ENCODE measurements at places on chromosomes 2 and 18.

- DNase-seq = no peak
These were observed 45.3 kb downstream of the SCTR start for GRCh38 chr2:119478978-119479295.

DNA sequence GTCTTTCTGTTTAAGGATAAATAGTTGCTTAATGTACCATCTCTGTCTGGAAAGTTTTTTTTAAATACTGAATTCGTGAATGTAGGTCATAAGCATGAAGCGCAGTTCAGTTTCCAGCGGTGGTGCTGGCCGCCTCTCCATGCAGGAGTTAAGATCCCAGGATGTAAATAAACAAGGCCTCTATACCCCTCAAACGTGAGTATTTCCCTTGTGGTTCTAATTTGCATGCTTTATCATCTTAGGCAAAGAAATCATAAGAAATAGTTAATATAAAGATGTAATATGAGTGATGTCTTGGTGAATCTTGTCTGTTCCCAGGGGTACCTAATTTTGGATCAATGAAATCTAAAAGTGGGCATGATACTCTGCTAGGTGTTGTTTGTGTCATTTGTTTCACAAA, 1.5 kb downstream of the NDC80 start:
- no peak for DNase-seq

DNA sequence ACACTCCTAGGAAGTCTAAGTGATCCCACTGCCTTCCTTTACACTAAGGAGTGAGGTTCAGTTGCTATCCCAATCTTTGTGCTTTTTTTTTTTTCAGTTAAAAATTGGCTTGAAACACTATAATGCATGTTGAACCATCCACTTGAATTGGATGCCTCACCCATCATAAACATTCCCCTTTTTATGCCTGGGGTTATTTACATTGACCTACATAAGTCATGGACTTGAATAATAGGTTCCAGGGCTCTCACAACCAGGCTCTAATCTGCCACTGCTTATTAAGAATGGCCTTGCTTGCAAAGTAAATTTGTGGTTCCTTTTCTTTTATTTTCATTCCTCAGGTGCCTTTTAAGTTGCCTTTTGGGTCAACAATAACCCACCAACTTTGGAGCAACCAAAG, 236.1 kb upstream of the MEIS1 start:
- DNase-seq = no peak

GRCh38 chr2:237279012-237279768, 134.8 kb downstream of the COL6A3 start:
- DNase-seq = no peak

GRCh38 chr2:167331636-167332232, 443.5 kb downstream of the XIRP2 start:
- no peak for DNase-seq

DNA sequence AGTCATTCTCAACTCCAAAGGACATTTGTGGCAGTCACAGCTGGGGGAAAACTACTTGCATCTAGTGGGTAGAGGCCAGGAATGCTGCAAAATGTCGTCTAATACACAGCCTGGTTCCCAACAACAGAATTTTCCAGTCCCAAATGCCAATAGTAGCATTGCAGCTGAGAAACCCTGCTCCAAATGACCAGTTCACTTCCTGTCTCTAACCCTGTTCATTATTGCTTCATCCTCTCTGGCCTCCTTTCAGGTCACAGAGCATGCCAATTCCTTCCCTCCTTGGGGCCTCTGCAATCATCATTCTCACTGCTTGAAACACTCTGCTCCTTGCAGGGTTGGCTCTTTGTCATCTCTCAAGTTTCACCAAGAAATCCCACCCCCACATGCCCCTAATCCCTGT, 139.1 kb downstream of the IRS1 start:
- no peak for DNase-seq

DNA sequence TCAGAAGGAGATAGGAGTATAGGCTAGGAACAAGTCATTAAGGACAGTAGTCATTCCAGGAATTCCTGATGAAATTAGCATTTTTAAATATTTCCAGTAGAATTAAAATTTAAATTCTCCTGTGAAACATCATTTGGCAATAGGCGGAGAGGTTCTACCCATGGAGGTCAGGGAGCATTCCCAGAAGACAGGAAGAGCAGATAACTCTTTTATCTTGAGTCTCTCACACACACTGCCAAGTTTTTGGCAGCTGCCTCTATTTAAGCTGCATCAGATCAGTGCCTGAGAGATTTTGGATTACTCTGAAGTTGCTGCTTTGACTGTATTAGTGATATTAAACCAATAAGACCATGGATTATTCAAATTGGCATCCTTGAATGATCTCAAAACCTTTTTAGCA, 714.7 kb downstream of the EPHA4 start:
- no peak for DNase-seq

DNA sequence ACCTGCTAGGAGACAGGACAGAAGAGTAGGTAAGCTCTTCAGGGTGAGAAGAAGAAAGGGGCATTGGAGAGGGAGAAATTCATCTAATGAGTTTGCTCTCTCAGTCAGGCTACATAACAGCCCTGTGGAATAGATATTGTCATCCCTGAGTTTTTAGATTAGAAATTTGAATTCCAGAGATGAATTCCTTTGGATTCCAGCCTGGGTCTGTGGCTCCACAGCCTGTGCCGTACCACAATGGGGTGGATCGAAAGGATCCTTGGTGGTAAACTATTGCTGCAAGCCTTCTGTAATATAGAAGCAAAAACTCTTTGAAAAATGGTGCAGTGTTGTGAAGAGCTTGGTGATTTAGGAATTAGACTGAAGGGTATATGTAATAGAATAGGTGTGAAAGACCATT, 21.0 kb downstream of the MYO1B start:
- DNase-seq = no peak

- no peak for DNase-seq
These were observed 28.1 kb upstream of the CAB39 start for GRCh38 chr2:230684270-230685168.

DNA sequence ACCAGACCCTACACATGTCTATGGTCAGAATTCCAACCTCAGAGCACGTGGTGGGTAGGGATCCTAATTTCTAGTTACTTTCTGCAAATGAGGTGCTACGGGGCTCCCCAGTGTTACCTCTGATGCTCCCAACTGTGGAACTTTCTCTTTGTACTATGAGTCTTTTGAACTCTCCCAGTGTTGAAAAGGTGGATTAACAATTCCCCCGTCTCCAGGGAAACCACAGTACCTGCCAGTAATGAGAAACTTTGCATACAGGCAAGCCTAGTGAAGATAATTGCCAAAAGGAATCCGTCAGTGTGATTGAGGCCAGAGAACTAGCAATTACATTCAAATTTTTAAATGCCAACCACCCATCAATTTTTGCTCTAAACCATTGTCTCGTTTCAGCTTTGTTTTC, 129.0 kb upstream of the FOSL2 start:
- DNase-seq = no peak

GRCh38 chr2:210086930-210087329, 84.3 kb downstream of the KANSL1L start:
- no peak for DNase-seq

DNA sequence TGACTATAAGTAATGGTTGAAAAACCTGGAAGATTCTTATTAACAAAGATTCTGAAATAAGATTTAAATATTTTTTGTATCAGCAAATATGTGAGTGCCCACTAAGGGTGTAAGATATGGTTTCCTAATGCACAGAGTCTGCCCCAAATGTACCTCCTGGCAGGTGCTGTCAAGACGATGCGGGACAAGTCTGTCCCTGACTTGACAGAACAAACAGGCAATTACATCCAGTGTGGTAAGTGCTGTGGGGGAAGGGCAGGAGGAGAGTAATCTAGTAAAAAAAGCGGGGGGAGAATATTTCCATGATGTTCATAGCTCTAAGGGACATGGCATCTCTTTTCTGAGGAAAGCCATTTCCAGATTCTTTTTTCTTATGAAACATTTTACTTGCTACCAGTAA, 127.5 kb downstream of the COL4A4 start:
- DNase-seq = no peak

- DNase-seq = no peak
These were observed 16.9 kb upstream of the ZNF804A start for GRCh38 chr2:184581391-184581790.

- no peak for DNase-seq
These were observed 65.6 kb upstream of the REV1 start for GRCh38 chr2:99555404-99555803.

GRCh38 chr2:127498386-127498785, 27.9 kb downstream of the IWS1 start:
- DNase-seq = no peak

DNA sequence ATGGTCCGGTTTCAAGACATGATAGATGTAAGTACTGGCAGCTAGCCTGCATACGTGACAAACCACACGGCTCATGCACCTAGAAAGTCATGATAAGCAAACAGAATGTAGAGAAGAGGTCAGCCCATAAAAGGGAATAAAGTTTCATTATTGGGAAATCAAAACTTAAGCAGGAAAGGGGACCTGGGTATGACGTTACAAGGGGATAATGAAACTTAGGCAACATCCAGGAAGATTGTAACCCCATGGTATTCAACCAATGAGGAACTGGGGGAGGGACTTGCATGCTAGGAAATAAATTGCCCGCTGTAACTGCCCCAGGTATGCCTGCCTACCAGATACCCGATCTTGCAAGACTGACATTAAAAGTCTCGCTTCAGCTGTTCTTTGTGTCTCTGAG, 1679.0 kb downstream of the SUCLG1 start:
- no peak for DNase-seq

DNA sequence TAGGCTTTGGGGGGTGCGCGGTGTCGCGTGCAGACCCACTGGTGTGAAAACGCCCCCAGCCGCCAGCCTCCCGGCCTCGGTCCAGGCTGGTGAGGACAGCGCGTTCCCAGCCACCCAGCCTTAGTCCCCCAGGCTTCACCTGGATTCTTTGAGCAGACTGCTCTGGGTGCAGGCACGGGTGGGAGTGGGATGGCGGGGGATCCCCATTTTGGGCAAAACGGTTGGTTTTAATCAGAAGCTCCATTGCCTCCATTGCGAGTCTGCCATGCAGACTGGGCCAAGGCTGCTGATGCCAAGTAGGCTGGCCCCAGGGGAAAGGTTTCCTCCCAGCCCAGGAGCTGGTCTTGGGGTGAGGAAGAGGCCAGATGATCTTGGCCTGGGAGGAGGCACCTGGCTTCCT, 445 bp downstream of the MLPH start:
- DNase-seq = no peak

DNA sequence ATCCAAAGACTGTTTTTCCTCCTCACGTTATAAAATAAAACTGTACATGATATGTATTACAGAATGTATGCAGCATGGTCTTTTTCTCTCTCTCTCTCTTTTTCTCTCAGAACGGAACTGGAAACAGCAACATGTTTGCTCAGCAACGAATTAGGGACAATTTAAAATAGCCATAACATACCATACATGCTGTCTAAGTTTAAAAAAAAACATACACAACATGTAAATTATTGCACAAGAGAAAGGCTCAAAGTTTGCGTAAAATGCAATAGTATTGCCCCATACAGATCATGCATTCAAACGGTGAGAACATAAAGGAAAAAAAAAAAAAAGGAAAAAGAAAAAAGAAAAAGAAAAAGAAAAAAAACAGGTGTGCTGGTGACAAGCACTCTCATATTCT, 93.6 kb downstream of the BCL11A start:
- no peak for DNase-seq

DNA sequence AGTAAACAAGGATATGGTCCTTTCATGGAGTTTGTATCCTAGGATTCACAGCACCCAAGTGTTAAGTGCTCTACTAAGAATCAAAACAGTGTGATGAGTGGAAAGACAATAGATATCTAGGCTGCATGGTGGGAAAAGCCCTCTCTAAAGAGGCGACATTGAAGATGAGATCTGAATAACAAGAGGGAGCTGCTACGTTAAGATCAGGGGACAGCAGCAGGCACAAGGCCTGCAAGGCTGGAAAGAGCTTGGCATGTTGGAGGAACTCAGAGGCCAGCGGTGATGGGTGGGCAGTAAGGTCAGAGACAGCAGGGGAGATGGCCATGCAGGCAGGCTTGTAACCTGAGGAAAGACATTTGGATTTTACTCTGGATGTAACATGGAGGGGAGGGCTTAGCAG, 177.5 kb downstream of the GFPT1 start:
- no peak for DNase-seq

DNA sequence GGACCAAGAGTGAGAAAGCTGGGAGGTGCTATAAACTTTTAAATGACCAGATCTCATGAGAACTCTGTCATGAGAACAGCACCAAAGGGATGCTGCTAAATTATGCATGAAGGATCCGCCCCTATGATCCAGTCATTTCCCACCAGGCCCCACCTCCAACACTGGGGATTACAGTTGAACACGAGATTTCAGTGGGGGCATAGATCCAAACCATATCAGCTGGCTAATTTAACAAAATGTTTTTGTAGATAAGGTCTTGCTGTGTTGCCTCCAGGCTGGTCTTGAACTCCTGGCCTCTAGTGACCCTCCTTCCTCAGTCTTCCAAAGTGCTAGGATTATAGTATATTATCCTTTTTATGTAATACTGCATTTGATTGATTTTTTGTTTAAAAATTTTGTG, 56.0 kb downstream of the NBEAL1 start:
- no peak for DNase-seq

DNA sequence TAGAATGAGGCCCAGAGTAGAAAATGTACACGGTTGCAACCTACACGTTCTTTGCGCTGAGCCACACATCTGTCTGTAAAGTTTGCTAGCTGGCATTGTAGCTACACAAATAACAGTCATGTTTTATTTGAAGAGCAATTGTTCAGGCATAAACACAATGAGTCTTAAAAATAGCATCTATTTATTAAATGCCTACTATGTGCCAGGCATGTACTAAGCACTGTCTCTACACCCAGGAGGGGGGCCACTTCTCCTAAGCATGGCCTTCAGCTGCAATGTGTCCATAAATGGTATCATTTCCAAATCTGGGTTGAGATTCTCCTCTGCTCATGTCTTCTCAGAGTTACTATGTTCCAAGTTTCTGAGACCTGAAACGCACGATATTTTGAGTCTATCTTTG, 156.1 kb upstream of the LMAN1 start:
- no peak for DNase-seq

All from NCI-H187 treated with DMSO at 0.1 percent for 48 hours (cell line).